Right lobe of liver (tissue), 6 donors: ENCODE measurements at places on chromosomes 13 and 19. TPM values are rescaled to one million over a fixed set of nuclear protein-coding genes. Genes with fewer than 3 reads are reported as not detected.

The COX6B2 gene
- total RNA-seq = not detected

DNA sequence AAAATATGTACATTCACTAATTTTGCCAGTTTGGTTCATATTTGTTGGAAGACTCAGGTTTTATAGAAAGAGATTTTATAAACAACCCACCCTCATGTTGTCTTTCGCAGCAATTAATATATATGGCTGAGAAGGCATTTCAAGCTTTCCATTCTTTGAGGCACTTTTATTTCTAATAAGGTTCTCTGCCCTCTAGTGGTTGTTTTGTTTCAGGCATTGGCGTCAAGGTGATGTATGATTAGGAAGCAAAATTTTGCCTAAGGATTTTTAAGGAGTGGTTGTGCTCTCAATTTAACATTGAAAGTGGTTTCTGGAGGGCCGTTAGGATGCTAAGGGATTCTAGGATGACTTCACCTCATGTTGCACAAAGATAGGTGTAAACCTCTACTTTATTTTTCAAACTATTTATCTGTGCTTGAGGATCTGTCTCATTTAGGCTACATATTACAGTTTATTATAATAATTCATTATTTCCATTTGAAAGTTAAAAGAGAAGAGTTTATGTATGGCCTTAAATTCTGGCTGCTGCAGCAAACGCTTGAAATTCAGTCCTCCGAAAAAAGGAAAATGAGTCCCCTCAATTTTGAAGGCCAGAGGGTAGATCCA, 35.9 kb downstream of the OXGR1 start:
- no peak for DNase-seq

The UGGT2 gene
- 11.5 TPM for total RNA-seq

DNA sequence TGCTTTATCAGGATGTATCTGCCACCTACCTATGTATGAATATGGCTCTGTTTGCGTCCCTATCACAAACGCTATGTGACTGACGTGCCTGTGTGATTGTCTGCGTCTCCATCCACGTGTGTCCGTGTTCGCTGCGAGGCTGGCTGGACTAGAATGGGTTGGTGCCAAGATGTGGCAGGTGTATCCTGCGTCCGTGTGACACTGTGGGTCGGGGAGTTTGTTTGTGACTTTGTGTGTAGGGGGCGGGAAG, 6.7 kb upstream of the HOOK2 start:
- no peak for DNase-seq

The DPF1 gene
- not detected for total RNA-seq

The RNF225 gene
- total RNA-seq = not detected

GRCh38 chr13:109357751-109358471, 428.5 kb downstream of the IRS2 start:
- DNase-seq = no peak

The YIF1B gene
- total RNA-seq = 26.3 TPM

- peak; percentile 22 for DNase-seq
Measured at GRCh38 chr13:111883571-111884343, 183.2 kb upstream of the SOX1 start.

- DNase-seq = no peak
Measured at GRCh38 chr19:1957562-1958248, 16.7 kb downstream of the CSNK1G2 start.

The FGF21 gene
- total RNA-seq = 55.3 TPM

- peak; percentile 20 for DNase-seq
Measured at GRCh38 chr19:35222373-35223015, 6.0 kb downstream of the FAM187B start.

DNA sequence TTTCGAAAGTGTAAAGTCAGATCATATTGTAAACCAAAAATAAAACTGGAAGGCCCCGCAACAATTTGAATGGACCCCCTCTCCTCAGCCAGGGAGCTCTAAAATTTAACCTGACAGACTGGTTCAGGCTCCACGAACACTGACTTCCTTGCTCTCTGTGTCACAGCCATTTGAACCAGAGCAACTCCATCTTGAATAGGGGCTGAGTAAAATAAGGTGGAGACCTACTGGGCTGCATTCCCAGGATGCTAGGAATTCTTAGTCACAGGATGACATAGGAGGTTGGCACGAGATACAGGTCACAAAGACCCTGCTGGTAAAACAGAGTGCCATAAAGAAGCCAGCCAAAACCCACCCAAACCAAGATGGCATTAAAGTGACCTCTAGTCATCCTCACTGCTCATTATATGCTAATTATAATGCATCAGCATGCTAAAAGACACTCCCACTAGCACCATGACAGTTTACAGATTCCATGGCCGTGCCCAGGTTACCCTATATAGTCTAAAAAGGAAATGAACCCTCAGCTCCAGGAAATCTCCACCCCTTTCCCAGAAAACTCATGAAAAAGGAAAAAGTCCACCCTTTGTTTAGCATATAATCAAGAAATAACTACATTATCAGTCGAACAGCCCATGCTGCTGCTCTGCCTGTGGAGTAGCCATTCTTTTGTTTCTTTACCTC, 43.1 kb downstream of the RFXAP start:
- DNase-seq = no peak

The ZNF526 gene
- total RNA-seq = 1.9 TPM

GRCh38 chr19:33194532-33194885, 379 bp downstream of the LRP3 start:
- DNase-seq = no peak

The MIA gene
- not detected for total RNA-seq

DNA sequence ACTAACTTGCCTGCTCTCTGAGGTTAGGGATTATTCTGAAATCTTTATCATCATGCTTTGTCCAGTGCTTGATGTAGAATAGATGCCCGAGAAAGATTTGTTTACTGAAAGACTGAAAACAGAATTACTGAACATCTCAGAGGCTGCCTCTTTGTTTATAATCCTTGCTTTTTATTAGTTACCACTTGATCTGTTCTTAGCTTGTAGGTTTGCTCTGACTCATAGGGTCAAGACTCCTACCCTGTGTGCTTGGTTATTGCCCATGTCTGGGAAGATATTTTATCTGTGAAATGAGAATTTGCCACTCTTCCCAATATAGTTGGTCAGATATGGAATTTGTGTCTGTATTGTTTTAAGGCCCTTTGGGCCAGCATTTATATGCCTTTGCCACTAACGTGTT, 675.3 kb downstream of the DIAPH3 start:
- DNase-seq = no peak

- no peak for DNase-seq
Measured at GRCh38 chr13:27813826-27814225, 21.5 kb downstream of the GSX1 start.

- no peak for DNase-seq
Measured at GRCh38 chr19:51469162-51469561, 9.2 kb upstream of the CEACAM18 start.

The ELSPBP1 gene
- not detected for total RNA-seq

GRCh38 chr19:13574933-13575332, 68.7 kb upstream of the CACNA1A start:
- no peak for DNase-seq

DNA sequence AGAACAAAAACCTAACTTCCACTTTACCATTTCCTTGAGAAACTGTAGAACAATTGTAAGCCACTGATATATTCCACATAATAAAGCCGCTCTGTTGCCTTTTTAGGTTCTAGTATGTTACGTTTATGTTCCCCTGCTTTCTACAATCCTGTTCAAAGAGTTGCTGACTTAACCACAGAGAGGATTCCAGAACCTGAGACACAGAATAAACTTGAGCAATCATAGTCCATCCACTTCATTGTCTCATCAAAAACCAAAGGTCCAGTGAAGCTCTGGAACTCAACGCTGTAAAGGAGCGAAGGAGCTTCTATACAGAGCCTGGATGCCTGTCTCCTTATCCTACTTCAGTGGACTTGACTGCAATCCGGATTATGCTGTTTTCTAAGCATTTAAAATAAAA, 4.6 kb downstream of the STARD13 start:
- no peak for DNase-seq

- DNase-seq = no peak
Measured at GRCh38 chr13:49436890-49437289, 7.0 kb downstream of the CAB39L start.

DNA sequence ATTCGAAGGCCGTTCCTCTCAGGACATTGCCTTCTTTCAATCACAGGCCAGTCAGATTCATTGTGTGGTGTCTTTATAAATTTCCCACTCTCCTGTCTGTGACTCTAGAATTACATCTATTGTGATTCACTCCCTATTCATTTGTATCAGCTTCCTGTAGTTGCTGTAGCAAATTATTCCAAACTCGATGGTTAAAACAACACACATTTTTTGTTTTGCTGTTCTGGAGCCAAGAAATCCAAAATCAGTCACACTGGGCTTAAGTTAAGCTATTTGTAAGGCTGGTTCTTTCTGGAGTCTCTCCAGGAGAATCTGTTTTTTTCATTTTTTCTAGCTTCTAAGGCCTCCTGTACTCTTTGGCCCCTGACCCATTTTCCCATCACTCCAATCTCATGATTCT, 1487.0 kb upstream of the SLC10A2 start:
- no peak for DNase-seq

DNA sequence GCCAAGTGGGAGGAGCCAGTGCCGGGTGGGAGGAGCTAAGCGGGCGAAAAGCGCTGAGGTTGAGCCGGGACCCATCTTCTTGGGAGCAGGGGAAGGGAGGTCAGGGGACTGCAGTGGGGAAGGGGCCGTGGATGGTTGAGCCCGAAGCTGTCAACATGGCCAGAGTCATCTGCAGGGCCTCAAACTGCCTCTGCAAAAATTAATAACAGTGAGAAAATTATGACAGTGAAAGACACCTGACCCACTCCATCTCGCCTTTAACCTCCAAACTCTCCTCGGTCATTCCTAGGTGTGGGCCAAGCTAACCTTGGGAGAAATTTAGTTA, 30.1 kb downstream of the ZNF557 start:
- no peak for DNase-seq

DNA sequence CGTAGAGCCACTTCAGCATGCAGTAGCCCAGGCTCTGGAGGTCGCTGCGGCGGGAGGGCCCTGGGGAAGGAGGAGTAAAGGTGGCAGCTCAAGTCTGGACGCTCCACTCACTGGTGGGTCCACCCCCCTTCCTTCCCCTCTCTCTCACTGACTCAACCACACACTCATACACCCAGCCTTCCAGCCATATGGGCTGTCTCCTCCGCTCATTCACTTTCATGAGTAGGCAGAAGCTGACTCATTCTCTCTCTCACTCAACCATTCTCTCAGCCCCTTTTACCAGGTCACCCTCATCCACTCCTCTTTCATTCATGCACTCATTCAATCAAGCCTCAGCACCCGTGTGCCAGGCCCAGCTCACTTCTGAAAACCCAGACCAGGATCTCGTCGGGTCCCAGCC, 27.5 kb upstream of the SIGLEC11 start:
- no peak for DNase-seq

- DNase-seq = peak; percentile 70
Measured at GRCh38 chr13:112767506-112768471, 78.0 kb downstream of the ATP11A start.

DNA sequence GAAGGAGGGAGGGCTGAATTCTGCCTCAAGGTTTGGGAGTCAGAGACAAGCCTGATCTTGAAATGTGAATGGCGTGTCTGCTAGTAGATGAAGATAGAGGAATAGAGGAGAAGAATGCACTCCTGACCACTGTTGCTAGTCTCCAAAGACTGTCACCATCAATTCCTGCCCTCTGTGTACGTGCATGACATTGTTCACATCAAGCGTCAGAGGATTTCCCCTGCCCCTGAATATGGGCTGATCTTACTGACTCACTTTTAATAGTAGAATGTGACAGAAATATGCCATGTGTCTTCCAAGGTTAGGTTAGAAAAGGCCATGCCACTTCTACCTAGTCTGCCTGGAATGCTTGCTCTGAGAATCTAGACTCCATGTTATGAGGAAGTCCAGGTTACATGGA, 538.6 kb downstream of the DIAPH3 start:
- no peak for DNase-seq

GRCh38 chr19:12180377-12180776, 17.5 kb downstream of the ZNF136 start:
- DNase-seq = no peak

The HAUS8 gene
- total RNA-seq = 5.5 TPM

DNA sequence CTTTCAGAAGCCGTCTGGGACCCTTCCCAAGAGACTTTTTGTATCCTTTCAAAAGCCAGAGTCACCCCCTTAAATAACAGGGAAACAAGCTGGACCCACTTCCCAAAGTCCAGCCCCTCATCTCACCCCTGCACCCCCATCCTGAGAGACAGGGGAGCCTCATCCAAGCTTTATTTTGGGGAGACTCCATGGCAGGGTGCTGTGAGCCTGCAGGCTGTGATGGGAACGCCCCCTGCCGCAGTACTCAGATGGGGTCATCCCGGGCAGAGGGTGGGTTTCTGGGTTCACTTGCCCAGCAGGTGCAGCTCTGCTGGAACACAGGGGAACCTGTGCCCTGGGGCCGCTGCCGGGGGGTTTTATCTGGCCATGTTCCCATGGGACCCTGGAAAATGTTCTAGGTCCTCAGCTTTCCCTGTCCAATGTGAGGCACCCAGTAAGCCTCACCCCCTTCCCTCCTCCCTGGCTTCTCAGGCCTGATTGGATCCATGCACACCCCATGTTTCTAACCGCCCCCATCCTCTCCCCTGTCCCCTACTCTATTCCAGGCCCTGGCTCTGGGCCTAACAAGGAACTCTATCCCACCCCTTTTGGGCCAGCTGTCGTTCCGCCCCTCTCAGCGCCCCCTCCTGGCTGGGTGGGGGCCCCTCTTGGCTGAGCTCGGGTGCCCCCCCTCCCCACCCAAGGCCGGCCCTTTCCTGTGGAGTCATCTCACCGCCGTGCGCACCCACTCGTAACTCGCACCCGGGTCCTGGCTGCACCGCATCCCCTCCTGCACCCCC, 1.0 kb downstream of the HIF3A start:
- DNase-seq = peak; percentile 65

DNA sequence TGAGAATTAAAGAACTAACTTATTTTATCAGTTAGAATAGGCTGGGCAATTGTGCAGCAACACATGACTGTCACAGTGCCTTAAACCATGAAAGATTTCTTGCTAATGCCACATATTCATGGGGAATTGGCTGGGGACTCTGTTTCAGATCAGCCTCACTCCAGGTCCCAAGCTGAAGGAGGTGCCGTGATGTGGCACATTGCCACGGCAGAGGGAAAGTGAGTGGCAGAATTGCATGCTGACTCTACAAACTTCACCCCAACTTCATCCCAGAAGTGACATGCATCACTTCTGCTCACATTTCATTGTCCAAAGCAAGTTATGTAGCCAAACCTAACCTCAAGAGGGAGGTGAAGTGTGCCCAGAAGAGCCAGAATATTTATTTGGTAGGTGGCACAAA, 37.8 kb downstream of the OLFM4 start:
- no peak for DNase-seq
